Neural crest cell (in vitro differentiated cells): ENCODE measurements at places on chromosomes 6 and 20. TPM values are rescaled to one million over a fixed set of nuclear protein-coding genes. Genes with fewer than 3 reads are reported as not detected.

GCNT2 gene
- 5.3 and 6.4 TPM in 2 replicates for total RNA-seq

CYP24A1 gene
- 0.93 and 1.3 TPM in 2 replicates for total RNA-seq

- DNase-seq = no peak
Measured at GRCh38 chr6:124119596-124119995, 315.9 kb downstream of the NKAIN2 start.

TRIM31 gene
- total RNA-seq = not detected in 2 replicates

PROKR2 gene
- total RNA-seq = not detected in 2 replicates

DNA sequence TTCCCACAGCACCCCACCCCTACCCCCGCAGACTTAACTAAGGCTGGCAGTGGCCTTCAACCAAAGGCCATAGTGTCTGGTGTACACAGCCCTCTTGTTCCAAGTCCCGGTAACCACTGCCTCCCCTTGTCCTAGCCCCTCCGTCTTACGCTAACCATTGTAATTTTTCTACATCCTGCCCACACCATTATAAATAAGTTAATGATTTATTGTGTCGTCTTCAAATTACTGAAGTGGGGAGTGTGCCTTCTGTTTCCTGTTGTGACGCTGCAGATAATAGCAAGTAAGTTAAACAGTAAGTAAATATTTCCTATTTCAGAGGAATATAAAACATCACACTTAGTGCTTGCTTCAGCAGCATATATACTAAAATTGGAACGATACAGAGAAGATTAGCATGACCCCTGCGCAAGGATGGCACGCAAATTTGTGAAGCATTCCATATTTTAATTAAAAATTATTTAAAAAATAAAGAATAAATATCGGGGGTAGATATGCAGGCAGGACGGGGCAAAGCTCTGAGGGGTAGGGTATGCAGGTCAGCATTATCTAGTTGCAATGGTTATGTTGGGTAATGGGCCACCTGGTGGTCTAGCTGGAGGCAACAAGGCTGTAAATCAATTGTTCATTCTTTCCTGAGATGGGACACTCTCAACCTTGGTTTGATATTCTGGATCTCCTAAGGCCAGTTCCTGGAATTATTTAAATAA, 15.1 kb downstream of the SRSF6 start:
- no peak for DNase-seq

PLCB4 gene
- 51.4 and 53.3 TPM in 2 replicates for total RNA-seq

GRCh38 chr6:43402820-43403219, 24.5 kb upstream of the ABCC10 start:
- no peak for DNase-seq

ADGRB3 gene
- 5.0 and 5.1 TPM in 2 replicates for total RNA-seq

DNA sequence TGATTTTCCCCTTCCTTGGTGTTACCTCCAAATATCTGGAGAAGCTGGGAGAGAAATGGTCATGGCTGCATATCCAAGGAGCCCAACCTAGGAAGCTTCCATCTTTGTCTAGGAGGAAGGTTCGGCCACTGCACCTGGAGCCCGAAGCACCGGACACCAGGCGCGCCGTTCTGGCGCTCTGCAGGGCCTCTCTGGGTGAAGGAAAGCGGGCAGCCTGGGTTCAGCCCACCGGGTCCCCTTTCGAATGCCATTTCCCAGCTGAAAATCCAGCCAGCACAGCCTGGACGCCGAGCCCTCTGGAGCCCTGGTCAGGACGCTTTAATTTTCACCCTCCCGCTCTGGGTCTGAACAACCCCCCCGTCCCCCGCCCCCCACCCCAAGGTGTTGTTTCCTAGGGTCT, 1.2 kb downstream of the LINC00237 start:
- DNase-seq = no peak

MUC21 gene
- not detected in 2 replicates for total RNA-seq

GRCh38 chr20:20690676-20691476, 21.6 kb downstream of the RALGAPA2 start:
- DNase-seq = no peak

SLC52A3 gene
- not detected in 2 replicates for total RNA-seq

BTN1A1 gene
- total RNA-seq = not detected in 2 replicates

- no peak for DNase-seq
Measured at GRCh38 chr20:44068316-44069201, 118.4 kb downstream of the JPH2 start.

DNA sequence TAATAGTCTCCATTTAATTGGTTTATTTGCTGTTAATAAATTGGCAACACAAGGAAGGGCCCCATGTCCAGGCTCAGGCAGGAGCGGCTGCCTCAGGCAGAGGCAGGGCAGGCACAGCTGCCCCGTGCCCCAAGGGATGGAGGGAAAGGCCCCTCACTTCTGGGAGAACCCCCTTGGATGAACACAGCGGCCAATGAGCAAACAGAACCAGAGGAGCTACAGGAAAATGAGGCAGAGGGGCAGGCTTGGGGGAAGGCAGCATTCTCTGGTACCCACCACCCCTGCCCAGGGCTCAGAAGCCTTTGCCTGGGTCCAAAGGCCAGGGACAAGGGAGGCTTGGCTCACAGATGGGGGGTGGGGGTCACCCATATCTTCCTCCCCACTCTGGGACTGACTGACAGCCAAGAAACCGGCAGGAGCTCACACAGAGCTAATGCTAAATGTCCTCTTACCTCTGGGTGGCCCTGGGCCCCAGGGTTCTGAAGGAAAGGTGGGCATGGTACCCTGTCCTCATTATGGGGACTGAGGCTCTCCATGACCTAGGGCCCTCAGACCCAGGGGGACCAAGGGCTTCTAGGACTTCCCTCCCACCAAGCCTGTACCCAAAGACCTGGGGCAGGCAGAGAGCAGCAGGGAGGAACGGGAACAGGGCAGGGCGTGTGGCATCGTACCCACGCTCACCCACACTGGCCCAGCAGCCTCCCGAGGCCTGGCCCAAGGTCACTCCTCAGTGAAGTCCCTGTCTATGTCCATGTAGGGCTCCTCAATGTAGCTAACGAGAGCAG, 47.0 kb downstream of the MYH7B start:
- no peak for DNase-seq

CD93 gene
- total RNA-seq = 0.44 and 0.50 TPM in 2 replicates

DNA sequence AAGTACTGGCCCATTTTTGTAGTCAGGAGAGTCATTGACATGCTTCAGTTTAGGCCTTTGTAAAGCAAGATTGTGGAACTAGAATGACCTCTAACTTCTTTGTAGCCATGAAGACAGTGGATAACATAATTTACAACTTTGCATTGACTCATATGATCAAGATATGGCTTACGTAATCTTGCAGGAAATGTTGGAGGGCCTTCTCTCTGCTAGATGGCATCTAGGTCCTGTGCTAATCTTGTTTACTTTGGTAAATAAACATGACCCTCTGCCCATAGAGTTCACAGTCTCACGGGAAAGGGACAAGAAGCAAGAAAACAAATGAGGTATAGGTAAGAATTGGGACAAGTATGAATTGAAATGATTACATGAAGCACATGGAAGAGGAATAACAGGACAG, 355.2 kb upstream of the ARID1B start:
- DNase-seq = no peak

- no peak for DNase-seq
Measured at GRCh38 chr6:35051396-35051795, 89.7 kb downstream of the TCP11 start.

GRCh38 chr6:81999826-82000225, 247.3 kb upstream of the TENT5A start:
- no peak for DNase-seq

- DNase-seq = no peak
Measured at GRCh38 chr20:18705490-18705889, 108.1 kb upstream of the SCP2D1 start.

RBPJL gene
- not detected in 2 replicates for total RNA-seq

GRCh38 chr6:111382476-111383294, 100.3 kb downstream of the REV3L start:
- no peak for DNase-seq
